ENCODE measurements at places on chromosomes 5 and 9.

- DNase-seq = no peak
Observed at GRCh38 chr9:5893591-5894236, 3.0 kb downstream of the MLANA start.

GRCh38 chr5:153486771-153487170 is 3.7 kb upstream of the GRIA1 start:
- no peak for DNase-seq

DNA sequence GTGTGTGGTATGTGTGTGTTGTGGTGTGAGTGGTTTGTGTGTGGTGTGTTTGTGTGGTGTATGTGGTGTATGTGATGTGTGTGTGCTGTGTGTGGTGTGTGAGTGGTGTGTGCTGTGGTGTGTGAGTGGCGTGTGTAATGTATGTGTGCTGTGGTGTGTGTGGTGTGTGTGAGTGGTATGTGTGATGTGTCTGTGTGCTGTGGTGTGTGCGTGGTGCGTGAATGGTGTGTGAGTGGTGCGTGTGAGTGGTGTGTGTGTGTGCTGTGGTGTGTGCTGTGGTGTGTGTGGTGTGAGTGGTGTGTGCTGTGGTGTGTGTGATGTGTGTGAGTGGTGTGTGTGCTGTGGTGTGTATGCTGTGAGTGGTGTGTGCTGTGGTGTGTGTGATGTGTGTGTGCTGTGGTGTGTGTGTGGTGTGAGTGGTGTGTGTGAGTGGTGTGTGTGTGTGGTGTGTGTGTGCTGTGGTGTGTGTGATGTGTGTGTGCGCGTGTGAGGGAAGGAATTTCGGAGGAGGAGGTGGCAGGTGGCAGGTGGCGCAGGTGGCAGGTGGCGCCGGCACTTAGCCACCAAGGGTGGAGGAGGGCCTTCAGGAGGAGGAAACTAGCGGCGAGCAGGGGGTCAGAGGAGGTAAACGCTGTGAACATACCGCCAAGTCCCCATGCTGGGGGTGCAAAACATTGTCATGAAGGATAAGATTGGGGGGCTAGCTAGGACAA is 191.8 kb downstream of the MELK start:
- DNase-seq = no peak

DNA sequence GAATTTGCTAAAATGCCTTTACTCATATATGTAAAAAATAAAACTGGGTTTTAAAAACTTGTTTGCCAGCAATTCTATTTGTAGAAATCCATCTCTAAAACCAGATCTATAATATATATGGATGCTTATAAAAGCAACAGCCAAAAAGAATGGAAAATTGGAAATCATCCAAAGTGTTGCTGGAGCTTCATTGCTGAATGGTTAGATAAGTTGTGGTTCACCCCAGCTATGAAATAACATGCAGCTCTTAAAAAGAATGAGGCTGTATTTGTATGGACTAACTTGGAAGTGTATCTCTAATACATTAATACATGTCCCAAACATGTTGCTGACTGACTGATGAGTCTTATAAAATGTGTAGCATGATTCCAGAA is 76.2 kb downstream of the STK10 start:
- no peak for DNase-seq

DNA sequence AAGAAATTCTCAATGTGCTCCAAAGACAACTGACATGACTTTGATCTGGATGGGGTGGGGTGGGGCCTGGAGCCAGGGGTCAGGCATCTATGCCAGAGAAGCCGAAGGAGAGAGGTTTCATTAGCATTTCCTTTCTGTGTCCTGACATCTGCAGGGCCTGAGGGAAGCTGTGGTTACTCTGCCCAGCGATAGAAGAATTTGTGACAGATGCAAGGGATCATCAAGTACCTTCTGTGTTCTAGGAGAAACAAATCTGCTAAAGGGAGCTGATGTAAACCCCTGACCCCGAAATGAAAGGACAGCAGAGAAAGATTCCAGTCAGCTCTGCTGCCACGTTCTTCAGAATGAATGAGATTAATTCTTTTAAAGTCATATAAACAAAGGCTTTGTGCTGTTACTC is 335.7 kb downstream of the PRELID2 start:
- DNase-seq = no peak
